ENCODE measurements at places on chromosomes 1 and 21. TPM values are rescaled to one million over a fixed set of nuclear protein-coding genes. Genes with fewer than 3 reads are reported as not detected.

Gene CAPN8
- not detected for total RNA-seq

Gene MAP3K21
- total RNA-seq = 0.35 TPM

Gene DPT
- total RNA-seq = not detected

Gene RGS8
- total RNA-seq = not detected

Gene LCE3D
- total RNA-seq = not detected

Gene CCDC17
- 0.86 TPM for total RNA-seq

Gene ERRFI1
- 533 TPM for total RNA-seq

Gene PRAMEF14
- not detected for total RNA-seq

Gene FGR
- total RNA-seq = 0.29 TPM

Gene SAMD13
- 0.58 TPM for total RNA-seq

Gene TMOD4
- total RNA-seq = not detected
